ENCODE measurements at places on chromosomes 4 and X. TPM values are rescaled to one million over a fixed set of nuclear protein-coding genes. Genes with fewer than 3 reads are reported as not detected.
A peak's percentile ranks its signal among the peaks of the same experiment; 100 is the strongest.

- DNase-seq = no peak
Measured at GRCh38 chrX:26146024-26146423, 7.9 kb downstream of the MAGEB18 start.

DNA sequence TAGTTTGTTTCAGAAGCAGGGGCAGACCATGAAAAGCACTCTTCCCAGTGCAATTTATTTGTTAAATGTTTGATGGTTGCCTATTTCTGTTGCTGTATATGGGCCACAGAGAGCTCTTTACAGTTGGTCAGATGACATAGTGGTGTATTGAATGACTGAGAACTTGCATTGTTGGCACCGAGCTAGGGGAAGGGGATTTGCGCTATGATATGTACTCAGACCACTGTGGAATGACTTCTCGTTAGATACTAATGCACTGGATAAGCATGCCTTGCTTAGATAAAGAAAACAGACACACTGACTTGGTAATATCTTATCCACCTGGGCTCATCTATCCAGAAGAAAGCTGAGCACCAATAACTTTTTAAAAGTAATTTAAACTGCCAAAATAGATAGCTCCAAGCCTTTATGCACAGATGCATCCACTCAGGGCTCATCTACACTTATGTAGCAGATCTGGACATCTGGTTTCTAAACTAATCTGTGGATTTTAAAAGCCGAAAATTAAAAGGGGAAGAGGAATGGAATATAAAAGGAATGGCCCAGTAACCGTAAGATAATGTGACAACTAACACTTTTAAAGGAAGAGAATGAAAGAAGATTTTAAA lies 132.7 kb downstream of the GATB start:
- DNase-seq = no peak

DNA sequence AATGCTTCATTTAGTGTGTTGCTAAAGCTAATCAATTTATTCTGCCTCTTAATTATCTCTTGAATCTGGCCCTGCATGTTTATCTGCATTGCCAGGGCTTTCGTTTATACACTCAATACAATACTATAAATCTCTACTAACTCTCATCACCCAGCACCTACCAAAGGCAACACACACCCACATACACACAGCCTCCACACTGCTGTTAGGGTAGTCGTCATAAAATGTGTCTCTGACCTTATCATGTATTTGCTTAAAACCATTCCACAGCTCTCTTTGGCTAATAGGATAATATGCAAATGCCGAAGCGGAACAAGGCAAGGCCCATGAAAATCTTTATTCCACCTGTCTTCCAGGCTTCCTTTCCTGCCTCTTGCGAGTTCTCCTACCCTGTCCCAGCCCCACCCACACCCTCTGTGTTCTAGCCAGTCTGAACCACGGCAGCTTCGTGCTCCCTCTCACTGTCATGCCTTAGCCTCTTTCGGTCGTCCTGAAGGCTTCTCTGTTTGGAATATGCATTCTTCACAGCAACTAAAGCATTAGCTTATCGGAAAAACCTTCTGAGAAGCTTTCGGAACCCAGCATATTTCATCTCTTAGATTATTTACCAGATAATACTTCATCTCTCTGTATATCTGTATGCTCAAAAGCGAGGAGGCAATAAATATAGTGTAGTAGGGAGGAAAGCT lies 333.5 kb downstream of the TENM3 start:
- DNase-seq = no peak

The NSG1 gene
- 2.7 TPM for total RNA-seq

GRCh38 chrX:131988236-131988635 lies 34.9 kb upstream of the STK26 start:
- DNase-seq = no peak

The RENBP gene
- not detected for total RNA-seq

GRCh38 chrX:71107762-71108360 lies 1.3 kb upstream of the CXorf65 start:
- no peak for DNase-seq

- DNase-seq = no peak
Measured at GRCh38 chr4:108399610-108400265, 220.6 kb upstream of the RPL34 start.

- no peak for DNase-seq
Measured at GRCh38 chr4:127441571-127441970, 191.2 kb upstream of the INTU start.

The CLDN34 gene
- not detected for total RNA-seq

The MAD2L1 gene
- 3.4 TPM for total RNA-seq

DNA sequence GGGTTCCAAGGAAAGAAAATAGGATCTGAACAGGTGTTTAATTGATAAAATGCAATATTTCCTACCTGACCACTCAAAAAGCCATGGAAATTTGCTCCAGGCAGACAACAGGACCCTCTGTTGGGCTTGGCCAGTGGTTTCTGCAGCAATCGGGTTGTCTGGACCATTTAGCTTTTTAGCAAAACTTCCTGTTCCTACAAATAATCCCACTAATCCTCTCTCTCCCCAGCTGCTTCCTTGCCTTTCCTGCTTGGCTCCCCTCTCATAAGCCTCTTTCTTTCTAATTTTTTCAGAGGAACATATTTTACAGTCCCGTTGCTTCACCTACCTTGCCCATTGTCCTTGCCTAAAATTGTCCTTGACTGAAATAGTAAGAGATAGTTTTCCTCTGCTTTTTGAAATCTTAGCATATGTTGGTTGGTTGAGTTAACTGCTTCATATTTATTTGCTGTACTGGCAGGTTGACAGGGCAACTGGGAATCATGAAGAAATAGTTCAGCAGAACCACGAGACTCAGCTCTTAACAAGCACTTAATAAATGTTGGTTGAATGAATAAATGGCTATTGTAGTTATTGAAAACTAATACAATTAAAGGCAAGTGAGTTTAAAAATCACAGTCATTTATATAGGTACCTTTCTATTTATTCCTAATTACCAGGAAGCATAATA lies 259.8 kb downstream of the KCNIP4 start:
- no peak for DNase-seq

DNA sequence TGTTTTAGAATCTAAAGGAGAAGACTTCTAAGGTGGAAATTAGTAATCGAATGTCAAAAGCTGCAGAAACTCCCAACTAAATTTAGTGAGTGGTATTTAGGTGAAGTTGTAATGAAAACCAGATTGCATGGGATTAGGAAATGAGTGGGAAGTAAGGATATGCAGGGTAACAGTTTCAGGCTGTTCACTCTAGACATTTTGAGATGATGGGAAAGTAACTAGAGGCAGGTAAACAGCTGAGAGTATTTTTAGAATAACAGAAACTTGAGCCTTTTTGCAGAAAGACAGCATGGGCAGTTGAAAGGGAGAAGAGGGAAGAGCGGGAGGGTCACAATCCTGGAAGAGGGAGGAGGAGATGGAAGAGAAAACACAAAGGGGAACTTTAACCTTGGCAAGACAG lies 12.7 kb downstream of the SPRY1 start:
- DNase-seq = no peak

GRCh38 chr4:16582526-16582925 lies 315.9 kb downstream of the LDB2 start:
- DNase-seq = no peak

The RBPJ gene
- 15.1 TPM for total RNA-seq

The RAB9B gene
- total RNA-seq = 1.6 TPM

GRCh38 chr4:8163436-8164193 lies 5.0 kb upstream of the ABLIM2 start:
- no peak for DNase-seq

- no peak for DNase-seq
Measured at GRCh38 chr4:88696630-88697029, 999 bp downstream of the NAP1L5 start.

The PRKX gene
- total RNA-seq = 69.7 TPM

- DNase-seq = peak; percentile 71
Measured at GRCh38 chr4:26028793-26029567, 115.0 kb downstream of the SMIM20 start.

The FGB gene
- not detected for total RNA-seq

The CFI gene
- not detected for total RNA-seq

DNA sequence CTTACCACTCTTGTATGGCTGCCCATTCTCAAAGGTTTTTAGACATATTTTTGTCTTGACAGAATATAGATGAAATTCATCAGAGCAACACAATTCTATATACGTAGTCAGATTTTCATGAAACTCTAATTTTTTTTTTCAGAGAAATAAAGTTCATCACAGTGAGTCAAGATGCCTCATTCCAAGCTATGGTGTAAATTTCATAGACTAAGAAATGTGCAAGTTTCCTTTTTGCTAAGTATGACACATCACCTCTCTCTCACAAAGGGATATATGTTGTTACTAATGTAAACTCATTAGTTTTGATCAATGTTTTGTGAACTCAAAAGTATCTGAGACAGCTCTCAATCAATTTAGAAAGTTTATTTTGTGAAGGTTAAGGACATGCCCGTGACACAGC lies 60.4 kb upstream of the ATXN3L start:
- DNase-seq = no peak

DNA sequence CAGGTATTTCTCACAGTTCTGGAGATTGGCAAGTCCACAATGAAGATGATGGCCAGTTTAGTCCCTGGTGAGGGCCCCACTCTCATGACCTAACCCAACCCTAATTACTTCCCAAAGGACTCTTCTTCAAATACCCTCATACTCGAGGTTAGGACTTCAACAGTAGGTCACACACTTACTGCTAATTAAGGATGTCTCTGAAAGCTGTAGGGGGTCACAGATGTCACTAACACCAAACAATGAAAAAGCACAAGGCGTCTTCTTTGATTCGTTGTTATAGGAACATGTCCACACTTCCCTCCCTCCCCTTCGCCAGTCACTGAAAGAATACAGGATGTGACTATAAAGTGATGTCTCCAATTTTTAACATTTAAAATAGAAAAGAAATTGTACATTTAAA lies 309.7 kb downstream of the PACRGL start:
- DNase-seq = no peak

The GIMD1 gene
- not detected for total RNA-seq

The OPRPN gene
- not detected for total RNA-seq

DNA sequence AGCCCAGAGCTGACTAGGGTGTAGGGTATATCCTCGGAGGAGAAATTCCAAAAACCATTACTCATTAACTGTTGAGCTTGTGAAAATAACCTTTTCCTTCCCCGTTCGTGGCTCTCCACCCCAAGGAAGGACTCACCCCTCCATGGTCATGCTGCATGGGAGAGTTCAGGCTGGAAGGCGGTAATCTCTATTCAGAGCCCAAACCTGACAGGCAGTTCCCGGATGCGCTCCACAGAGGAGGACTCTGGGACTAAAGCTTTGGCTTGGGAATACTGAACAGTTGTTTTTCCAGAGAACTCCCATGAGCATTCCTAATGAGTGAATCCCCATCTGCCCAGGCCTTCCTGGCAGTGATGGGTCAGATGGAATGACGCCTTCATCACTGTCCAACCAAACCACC lies 125.4 kb downstream of the BCOR start:
- no peak for DNase-seq

DNA sequence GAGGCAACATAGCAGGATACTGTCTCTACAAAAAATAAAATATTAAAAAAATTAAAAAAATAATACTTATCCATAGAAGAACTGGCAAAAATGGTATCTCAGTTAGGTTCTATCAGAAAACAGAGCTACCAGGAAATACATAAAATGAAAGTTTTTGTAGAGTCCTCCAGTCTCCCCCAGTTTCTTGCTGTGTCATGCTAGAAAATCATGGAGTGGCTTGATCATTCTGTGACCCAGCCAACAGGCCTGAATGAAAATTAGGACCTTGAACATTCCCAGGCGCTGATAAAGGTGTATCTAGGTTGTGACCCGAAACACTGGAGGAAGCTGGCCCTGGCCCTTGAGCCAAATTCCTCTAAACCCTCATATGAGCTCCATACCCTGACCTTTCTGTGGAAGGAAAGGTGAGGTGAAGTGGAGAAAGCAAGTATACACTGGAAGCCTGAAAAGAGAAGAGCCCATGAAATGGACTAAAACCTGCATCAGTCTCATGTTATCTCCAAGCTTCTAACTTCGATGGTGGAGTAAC lies 652 bp downstream of the SMIM9 start:
- DNase-seq = no peak

The SERPINA7 gene
- total RNA-seq = not detected

DNA sequence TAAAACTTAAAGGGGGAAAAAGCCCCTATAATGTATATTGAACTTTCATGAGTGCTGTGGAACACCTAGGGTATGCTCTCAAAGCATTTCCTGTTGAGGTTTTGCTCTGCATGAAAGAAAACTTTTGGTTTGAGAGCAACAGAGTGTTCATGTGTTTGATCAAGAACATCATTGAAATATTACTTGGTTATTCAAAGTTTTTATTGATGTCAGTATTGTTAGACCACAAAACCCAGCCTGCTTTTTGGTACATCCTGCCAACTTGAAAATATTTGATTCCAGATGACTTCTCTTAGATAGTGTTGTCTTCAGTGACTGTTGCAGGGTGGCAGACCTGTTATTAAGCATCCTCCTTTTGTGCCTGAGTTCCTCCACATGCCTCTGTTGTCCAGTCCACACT lies 68.0 kb downstream of the N4BP2 start:
- DNase-seq = no peak

- DNase-seq = no peak
Measured at GRCh38 chr4:14726441-14726840, 275.8 kb upstream of the CPEB2 start.

The TMSB15B gene
- not detected for total RNA-seq

- DNase-seq = no peak
Measured at GRCh38 chr4:2183394-2183793, 58.5 kb downstream of the HAUS3 start.

The ASB5 gene
- total RNA-seq = 3.8 TPM

The GLUD2 gene
- total RNA-seq = 0.79 TPM

The AGA gene
- total RNA-seq = not detected

DNA sequence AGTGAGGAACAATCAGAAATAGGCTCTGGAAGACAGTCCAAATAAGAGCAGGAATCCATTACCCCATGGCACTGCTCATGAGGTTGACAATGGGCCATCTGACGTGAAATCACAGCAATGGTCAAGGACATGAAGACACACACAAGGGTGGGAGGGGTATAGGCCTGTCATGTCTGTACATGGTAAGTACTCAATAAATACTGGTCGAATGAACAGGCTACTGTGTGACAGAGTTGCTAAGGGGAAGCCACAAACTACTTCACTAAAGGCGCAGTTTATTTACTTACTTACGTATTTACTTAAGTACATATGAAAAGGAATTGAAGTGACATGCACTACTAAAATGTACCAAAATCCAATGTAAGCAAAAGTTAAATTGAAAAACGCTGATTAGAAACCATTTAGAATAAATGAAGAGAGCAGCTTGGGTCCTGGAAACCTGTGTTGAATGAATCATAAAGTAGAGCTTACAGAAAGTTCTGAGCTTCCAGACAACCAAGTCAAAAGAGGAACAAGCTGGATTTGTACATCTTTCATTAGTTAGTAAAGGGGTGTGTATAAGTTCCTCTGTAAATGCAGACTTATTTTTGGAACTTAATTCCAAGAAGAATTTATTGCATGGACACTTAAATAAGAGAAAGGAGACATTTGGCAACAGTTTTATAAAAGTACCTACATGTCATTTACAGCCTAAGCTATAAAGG lies 32.7 kb downstream of the ALPK1 start:
- DNase-seq = no peak

The VSIG4 gene
- total RNA-seq = 45.4 TPM

The ANAPC4 gene
- 43.0 TPM for total RNA-seq

- DNase-seq = no peak
Measured at GRCh38 chrX:23792861-23793553, 10.0 kb downstream of the SAT1 start.

The ADH7 gene
- not detected for total RNA-seq

GRCh38 chr4:38670939-38671591 lies 7.1 kb downstream of the KLF3 start:
- DNase-seq = peak; percentile 51

The MSL3 gene
- 37.8 TPM for total RNA-seq
